ENCODE measurements at places on chromosomes 4 and X.

DNA sequence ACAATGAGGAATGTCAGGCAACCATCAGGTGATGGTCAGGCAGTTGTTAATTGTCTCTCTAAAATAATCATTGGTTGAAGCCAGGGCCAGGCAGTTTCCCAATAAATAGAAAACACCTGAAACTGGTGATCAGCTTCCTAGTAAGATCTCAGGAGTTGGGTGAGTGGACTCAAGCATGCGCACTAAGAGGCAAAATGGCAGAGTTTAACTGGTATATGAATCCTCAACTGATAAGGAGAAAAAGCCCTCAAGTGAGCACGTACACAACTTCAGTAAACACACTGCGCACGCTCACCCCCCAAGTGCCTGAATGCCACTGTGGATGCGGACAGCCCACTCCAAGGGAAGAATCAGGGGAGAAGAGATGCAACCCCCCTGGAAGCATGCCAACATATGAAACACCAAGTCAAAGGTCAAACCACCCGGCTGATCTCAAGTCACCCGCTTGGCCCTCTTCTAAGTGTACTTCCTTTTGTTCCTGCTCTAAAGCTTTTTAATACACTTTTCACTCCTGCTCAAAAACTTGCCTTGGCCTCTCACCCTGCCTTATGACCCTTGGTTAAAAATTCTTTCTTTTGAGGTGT lies 39.9 kb downstream of the LNX1 start:
- DNase-seq: no peak

- DNase-seq: no peak
Measured at GRCh38 chr4:168411318-168412150, 68.8 kb downstream of the DDX60L start.

DNA sequence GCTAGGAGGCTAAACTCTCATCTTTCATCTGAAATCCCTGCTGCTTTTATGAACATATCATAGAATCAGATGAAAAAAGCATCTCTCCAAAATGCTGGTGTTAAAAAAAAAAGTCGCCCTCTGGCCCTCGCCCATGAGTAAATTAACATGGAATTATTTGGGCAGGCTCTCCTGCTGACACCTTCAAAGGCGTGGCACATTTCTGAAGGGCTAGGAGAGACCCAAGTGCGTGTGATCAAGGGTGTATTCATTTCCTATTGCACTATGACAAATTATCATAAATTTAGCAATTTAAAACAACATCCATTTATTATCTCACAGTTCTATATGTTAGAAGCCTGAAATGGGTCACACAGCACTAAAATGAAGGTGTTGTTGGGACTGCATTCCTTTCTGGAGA lies 5.1 kb downstream of the ANXA3 start:
- no peak for DNase-seq

DNA sequence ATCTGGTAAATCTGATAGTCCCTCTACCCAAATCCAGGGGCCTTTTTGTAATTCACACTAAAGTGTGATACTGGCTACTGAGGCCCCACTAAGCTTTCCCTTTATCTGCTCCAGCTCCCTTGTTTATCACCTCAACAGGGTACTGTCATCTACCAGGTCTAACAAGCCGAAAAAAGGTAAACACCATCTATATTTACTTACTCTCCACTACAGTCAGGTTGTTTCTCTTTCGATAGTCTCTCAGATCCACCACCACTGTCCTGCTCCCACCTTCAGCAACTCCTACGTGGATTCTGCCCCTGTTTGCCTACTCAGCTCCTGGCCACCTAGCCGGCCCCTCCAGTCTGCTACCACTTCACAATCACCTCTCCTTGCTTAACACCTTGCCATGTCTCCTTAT lies 3.3 kb downstream of the ITIH6 start:
- DNase-seq: no peak

DNA sequence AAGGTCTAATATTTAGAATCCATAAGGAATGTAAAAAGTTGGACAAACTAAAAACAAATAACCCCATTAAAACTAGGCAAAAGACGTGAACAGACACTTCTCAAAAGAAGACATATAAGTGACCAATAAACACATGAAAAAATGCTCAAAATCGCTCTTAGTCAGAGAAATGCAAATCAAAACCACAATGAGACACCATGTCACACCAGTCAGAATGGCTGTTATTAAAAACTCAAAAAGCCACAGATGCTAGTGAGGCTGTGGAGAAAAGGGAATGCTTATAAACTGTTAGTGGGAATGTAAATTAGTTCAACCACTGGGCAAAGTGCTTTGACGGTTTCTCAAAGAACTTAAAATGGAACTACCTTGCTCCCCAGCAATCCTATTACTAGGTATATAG lies 674.3 kb upstream of the MAGEB2 start:
- no peak for DNase-seq

GRCh38 chr4:38562751-38563198 lies 101.2 kb upstream of the KLF3 start:
- DNase-seq: no peak

DNA sequence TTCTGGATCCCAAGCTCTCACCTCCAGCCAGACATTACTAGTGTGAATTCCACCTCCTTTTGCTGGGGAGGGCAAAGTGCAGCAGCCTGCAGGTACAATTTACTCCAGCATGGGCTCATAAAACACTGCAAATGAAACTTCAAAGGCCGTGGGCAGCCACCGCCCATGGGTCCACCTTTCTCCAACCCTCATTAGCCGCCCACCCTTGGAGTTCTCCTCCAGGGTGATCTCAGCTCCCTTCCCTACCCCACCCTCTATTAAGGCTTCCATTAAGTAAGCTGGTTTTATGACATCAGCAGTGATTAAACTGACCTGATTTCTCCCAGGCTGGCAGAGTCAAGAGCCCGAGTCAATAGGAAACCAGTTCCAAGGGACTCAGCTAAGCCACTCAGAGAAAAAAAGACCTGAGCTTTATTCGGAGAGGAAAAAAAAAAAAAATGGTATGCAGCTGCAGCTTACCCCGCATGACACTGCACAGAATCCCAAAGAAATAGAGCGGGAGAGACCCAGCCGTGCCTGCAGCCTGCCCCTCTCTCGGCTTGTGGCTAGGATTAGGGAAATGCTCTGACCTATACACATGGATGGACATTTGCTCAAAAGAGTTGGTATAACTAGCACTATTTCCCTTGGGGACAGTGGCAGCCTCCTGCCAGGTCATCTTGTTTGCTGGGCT lies 319.6 kb downstream of the PTTG2 start:
- DNase-seq: no peak

GRCh38 chr4:183449193-183449882 lies 4.9 kb downstream of the CDKN2AIP start:
- no peak for DNase-seq

GRCh38 chrX:28498658-28499057 lies 88.6 kb upstream of the IL1RAPL1 start:
- DNase-seq: no peak

GRCh38 chrX:6446582-6446981 lies 88.3 kb downstream of the VCX3A start:
- DNase-seq: no peak

GRCh38 chr4:2785613-2786012 lies 7.3 kb upstream of the SH3BP2 start:
- DNase-seq: no peak

DNA sequence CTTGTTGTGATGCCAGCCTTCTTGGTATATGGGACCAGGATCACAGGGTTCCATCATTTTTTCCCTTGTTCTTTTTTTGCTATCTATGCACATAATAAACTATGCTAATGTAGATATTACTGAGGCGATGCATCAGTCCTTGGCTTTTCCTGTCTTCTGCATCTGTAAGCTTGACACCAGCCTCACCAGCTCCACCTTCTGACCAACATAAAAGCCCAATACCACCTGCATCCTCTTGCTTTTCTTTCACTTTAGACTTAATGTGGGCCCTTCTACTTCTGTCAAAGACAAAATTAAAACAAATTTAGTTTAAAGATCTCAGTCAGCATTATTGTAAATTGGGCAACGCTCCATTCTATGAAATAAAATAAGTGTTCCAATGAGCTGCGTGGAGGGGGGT lies 1718.8 kb upstream of the PCDH10 start:
- DNase-seq: no peak

DNA sequence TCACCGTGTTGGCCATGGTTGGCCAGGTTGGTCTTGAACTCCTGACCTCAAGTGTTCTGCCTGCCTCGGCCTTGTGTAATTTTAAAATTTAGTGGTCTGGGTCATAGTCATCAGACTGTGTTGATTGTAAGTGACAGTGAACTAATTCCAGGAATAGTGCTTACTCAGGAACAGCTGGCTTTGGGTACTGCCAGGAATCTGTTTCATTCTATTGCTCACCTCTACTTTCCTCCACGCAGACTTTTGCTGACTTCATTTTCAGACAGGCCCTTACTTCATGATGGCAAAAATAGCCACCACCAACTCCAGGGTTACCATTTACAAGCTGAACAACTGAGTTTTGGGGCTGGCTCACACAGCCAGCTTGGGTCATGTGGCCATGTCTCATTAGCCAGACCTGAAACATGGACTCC lies 54.6 kb downstream of the FNIP2 start:
- no peak for DNase-seq

GRCh38 chrX:12867685-12868084 lies 813 bp downstream of the TLR7 start:
- no peak for DNase-seq

DNA sequence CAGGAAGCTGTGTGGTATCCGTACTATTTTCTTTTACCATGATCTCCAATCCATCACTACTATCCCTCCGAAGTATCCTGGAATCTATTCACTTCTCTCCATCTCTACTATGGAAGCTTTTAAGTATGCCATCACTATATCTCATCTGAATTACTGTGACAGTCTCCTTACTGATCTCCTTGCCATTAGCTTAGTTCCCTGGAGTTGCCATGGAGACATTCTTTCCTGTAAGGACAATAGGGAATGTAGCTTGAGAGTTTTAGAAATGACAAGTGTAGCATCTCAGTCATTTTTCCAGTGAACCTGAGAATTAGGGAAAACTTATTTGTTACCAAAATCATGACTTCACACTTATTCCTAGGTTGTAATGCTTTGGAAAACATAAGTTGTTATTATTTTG lies 86.3 kb downstream of the HPGD start:
- no peak for DNase-seq

DNA sequence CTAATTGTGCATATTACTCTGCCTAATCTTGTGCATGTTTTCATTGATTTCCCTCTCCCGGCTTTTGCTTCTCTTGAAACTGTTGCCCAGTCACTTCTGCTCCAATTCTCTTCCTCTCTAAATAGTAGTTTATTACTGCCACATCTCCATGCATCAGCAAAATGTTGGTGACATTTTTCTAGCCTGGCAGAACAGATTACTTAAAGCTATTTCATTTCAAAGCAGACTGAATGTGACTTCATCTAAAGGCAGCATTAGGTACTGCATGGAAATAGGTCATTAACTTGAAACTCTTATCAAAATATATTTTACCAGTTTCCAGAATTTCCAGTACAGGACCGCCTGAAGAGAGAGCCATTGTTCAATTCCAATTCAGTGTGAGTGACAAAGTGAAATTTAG lies 52.4 kb downstream of the HPGDS start:
- no peak for DNase-seq

GRCh38 chr4:43512253-43512652 lies 619.7 kb downstream of the GRXCR1 start:
- no peak for DNase-seq

GRCh38 chr4:2243681-2244380 lies 1.9 kb upstream of the HAUS3 start:
- no peak for DNase-seq

DNA sequence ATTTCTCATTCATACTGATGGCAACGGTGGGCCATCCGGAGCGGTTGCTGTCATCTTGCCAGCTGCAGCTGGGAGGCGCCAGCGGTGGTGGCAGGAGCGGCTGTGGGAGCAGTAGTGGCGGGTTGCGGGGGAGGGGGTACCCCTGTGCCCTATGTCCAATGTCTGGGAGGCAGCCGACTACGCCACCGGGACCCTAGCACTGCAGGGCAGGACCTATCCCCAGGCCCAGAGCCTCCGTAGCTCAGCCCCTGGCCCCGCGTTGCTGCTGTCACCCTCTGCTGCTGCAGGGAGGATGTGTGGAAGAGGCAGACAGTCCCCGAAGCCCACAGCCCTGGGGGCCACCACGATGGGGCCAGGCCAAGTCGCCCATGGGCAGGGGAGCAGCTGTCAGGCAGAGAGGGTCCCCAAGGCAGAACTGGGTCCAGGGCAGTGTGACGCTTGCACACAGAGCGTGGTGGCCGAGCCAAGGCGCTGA lies 10.0 kb upstream of the SPP1 start:
- no peak for DNase-seq

GRCh38 chr4:177986236-177986635 lies 544.0 kb upstream of the AGA start:
- DNase-seq: no peak

GRCh38 chr4:151717314-151717713 lies 43.5 kb downstream of the GATB start:
- no peak for DNase-seq

DNA sequence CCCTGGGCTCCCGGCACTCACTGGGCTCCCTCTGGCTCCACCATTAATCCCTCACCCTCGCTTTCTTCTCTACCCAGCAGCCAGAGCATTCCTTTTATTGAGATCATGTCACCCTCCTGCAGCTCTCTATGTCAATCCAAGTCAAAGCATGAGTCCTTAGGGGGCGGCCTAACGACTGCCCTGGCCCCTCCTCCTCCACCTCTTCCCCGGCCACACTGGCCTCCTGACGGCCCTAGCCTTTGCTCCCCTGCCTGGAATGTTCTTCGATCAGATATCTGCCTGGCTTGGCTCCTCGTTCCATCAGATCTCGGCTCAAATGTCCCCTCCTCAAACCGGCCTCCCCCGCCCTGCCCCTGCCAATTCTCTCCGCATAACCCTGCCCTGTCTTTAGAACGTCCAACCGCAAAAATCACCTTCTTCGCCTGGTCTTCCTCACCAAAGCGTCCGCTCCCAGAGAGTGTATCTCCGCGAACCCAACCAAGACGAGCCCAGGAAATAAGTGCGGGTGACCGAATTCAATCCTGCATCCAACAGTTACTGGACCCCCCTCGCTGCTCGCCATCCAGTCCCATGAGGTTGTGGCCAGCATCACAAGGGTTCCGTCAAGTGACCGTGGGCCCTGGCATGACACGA lies 722 bp upstream of the PNCK start:
- no peak for DNase-seq

- no peak for DNase-seq
Measured at GRCh38 chrX:98481636-98482035, 1597.9 kb downstream of the RPA4 start.

DNA sequence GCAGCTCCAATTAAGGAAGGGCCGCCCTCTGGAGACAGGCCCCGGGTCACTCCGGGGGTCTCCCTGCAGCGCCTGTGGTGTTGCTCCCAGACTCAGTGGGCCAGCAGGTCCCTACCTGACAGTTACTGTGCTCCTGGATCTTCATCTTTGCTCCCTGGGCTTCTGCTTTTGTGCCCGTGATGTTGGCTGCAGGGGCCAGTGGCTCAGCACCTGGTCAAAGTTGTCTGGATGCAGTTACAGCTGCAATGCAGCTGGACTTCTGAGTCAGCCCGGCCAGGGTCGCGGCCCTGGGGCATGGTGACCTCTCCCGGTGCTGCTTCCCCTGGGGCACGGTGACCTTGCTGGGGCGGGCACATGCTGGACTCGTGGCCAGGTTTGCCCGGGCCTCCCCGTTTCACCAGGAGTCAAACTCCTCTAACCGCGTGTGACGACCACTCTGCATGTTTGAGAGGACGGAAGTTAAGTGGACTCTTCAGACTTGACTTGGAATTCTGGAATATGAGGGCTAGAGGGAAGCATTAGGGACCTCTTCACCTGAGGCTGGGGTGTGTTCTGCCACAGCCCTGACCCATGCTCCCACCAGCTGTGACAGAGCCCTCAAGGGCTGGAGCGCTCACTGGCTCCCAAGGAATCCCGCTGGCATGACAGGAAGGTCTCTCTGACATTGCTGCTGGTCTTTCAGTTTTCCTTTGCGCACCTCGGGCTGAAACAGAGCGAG lies 3.7 kb downstream of the CTAG2 start:
- DNase-seq: no peak
